ENCODE measurements at places on chromosomes 3 and 15.

DNA sequence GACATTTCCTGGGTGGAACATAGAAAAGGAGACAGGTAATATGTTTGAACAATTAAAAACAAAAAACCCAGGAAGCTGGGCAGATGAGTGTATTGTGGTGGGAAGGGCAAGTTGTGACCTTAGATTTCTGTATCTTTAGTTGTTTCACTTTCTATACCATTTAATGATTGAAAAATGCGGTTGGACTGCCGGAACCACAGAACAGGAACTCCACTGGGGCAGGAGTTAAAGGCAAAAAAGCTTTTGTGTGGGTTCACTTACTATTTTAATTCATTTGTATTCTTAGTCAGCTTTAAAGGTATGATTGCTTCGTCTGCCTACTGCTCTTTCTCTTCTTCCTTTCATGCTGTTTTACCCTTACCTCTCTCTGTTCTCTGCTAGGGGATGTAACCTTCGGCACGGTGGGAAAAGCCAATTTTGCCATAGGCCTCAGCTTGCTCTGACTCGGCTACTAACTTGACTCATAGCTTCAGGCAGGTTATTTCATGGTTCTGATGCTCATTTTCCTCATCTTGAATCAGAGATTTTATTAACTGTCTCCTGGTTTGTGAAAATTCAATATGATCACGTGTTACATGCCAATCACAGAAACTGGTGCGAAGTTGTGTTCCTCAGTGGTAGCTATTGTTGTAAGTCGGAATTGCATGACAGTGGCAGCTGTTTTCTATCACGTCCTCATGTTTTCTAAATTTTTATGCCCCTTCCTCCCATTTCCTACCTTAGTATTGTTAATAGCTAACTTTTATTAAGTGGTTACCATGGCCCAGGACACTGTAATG, 1.6 kb upstream of the MCTP2 start:
- DNase-seq, result no peak

GRCh38 chr3:45224824-45225464, 1.1 kb downstream of the TMEM158 start:
- DNase-seq, result no peak

- DNase-seq, result no peak
Measured at GRCh38 chr15:100785181-100786138, 94.2 kb upstream of the ALDH1A3 start.

- DNase-seq, result no peak
Measured at GRCh38 chr3:147397155-147397874, 9.0 kb downstream of the ZIC4 start.

DNA sequence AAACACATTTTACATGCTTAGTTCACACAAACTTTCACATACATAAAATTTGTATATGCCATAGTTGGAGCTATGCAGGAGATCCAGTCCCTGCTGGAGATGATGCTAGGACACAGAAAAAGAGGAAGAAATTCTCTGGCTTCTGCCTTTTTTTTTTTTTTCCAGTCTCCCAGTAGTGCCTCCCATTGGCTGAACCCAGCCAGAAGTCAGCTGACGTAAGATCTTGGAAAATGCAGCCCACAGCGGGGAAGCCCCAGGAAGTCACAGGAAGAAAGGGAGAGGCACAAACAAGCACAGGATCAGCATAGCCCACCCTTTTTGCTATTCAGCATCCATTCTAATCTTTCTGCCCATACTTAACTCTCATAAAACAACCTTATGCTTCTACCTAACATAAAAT, 38.5 kb downstream of the SCN11A start:
- DNase-seq, result no peak

GRCh38 chr15:40364251-40364650, 6.2 kb downstream of the DISP2 start:
- no peak for DNase-seq

- no peak for DNase-seq
Measured at GRCh38 chr3:120752865-120753264, 10.3 kb downstream of the GTF2E1 start.

Measured in NCI-H1436 treated with DMSO at 0.1 percent for 48 hours (cell line).